Cardiac muscle cell (in vitro differentiated cells and primary cell): ENCODE measurements at places on chromosomes 3 and 15. TPM values are rescaled to one million over a fixed set of nuclear protein-coding genes. Genes with fewer than 3 reads are reported as not detected.

Gene CCR4
- polyA plus RNA-seq, result not detected in 2 replicates

DNA sequence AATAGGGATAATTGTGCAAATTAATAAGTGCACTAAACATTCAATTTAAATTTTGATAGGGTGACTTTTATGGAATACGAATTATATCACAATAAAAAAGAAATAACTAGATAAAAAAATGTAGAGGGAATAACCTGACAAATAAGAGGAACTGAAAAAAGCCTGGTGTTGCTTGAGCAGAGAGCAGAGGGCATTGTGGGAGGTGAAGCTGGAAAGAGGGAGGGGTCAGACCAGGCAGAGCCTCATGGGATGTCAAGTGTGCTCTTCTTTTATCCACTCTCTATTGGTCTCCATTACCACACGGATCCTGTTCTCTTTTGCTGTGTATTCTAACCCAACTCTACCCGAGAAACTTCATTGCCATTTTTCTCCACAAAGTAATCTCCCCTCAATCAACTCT, 264.0 kb upstream of the CRBN start:
- no peak for DNase-seq

DNA sequence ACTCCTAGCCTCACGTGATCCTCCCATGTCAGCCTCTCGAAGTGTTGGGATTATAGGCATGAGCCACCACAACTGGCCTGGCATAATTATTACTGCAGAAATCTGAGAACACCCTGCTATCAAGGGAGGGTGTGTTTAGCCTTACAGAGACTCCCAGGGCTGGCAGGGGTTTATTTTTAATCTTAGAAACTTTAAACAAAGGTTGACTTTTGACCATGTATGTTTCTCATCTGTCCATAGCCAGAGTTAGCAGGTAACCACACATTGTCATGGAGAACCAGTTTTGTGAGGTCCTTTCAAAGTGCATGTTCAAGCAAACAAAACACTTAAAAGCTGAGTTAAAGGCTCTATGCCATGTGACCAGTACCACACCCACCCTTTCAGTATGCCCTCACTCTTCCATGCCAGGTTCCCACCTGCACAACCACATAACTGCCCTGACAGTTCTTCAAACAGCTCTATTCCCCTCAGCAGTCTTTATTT, 11.1 kb downstream of the SIAH2 start:
- DNase-seq, result no peak

DNA sequence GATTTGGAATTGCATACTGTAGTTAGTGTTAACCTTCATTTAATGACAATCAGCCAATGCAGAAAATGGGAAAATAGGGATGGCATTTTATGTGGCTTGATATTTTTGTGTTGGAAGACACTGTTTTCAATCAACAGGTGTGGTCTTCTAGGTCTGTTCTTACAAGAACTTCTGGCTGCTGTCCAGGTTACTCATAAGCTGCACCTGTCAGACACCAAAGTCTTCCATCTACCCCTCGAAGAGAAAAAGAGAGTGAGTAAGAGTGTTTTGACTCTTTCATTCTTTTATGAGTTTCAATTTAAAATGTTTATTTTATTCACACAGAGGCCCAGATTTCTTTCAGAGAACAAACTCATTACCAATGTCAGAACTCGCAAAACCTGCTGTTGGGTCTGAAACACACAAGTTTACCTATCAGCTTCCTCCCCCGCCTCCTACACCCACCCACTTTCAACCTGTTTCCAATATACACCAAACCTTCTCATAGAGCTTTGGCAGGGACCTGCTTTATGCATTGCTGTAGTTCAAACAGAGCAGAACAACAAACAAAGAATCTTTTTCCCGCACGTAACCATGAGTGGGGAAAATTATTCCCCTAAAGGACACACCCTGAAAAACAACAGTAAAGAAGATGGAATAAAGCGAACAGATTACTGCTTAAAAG, 767.7 kb upstream of the ALCAM start:
- DNase-seq, result no peak

Gene TGM4
- polyA plus RNA-seq, result 0.84 TPM in 1 of 2 replicates, not detected in the other

- no peak for DNase-seq
Measured at GRCh38 chr3:73431183-73431900, 193.4 kb downstream of the PDZRN3 start.

Gene PRR20G
- polyA plus RNA-seq, result not detected in 2 replicates

Gene CNBP
- 448 and 619 TPM in 2 replicates for polyA plus RNA-seq

Gene GOLGA6B
- 0.32 TPM in 1 of 2 replicates, not detected in the other for polyA plus RNA-seq

GRCh38 chr3:14464141-14464465, 61.7 kb downstream of the SLC6A6 start:
- DNase-seq, result no peak

DNA sequence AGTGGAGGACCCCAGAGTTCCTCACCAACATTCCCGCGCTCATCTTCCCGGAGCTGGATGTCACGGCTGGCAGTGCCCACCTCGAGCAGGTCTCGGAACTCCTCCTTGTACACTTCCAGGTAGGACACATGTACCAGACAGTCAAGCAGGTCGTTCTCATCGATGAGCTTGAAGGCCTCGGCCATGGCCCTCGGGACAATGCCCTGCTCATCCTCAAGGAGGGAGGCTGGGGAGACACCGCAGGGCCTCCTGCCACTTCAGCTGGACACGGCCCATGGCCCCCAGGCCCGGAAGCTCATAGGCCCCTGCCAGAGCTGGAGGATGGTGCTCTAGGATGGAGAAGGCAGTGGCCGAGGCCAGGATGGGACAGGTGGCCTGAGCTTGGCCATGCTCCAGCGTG, 5.6 kb downstream of the KIF7 start:
- DNase-seq, result no peak

- no peak for DNase-seq
Measured at GRCh38 chr15:26029146-26029545, 166.0 kb upstream of the ATP10A start.

DNA sequence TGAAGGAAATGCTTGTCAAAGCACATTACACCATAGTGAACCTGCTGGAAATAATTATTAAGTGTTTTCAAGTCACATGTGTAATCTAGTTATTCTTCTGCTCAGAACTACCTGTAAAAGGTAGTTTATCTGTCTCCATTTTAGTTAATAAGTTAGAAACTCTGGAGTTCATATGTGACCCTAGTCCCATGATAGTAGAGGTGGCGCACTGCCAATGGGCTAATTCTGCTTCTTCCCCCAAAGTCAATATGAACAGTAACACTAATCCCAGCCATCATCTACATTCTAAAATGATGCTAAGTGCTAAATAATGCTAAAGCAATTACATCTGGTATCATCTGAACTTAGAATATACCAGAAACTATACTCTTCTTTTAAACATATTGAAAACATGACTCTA, 361.0 kb upstream of the NECTIN3 start:
- no peak for DNase-seq

GRCh38 chr3:149417174-149417573, 39.7 kb upstream of the TM4SF1 start:
- no peak for DNase-seq

GRCh38 chr3:89114841-89115223, 7.4 kb downstream of the EPHA3 start:
- no peak for DNase-seq

GRCh38 chr15:92502336-92502735, 108.7 kb downstream of the ST8SIA2 start:
- DNase-seq, result no peak

Gene LDHAL6B
- not detected in 2 replicates for polyA plus RNA-seq

DNA sequence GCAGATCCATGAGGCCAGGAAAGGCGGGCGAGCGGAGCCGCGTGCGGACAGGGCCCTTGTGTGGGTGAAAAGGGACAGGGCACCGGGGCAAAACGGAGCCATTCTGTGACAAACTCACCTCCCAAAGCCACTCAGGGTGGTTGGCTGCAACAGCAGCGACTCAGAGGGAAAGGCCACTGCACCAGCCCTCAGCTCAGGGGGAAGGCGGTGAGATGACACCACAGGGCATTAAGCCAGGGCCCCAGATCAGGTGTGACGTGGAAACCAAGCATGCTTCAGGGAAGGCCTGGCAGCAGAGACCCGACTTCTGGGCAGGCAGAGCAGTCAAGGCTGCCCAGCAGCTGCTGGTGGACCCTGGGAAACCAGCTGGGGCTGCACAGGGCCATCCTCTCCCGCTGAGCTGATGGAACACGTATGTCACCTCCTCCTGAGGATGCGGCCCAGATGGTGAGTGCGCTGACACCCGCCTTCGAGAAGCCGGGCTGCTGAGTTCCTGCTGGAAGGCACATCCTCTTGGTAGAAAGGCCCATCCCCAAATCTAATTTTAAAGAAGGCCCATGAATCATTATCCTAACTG, 82.3 kb downstream of the CHSY1 start:
- peak; percentile 28 for DNase-seq

GRCh38 chr3:44576613-44577012, 8.2 kb upstream of the ZNF660 start:
- no peak for DNase-seq

GRCh38 chr3:64355401-64355807, 130.1 kb upstream of the PRICKLE2 start:
- peak; percentile 24 for DNase-seq

GRCh38 chr3:99472385-99472784, 166.0 kb upstream of the COL8A1 start:
- no peak for DNase-seq

Gene SPG11
- 15.7 and 30.3 TPM in 2 replicates for polyA plus RNA-seq

- DNase-seq, result no peak
Measured at GRCh38 chr3:165078293-165078692, at the start of gene SI. Gene SI (minus strand): TSS chr3:165078496. CDS start chr3:165076012, 2,484 bp downstream.

DNA sequence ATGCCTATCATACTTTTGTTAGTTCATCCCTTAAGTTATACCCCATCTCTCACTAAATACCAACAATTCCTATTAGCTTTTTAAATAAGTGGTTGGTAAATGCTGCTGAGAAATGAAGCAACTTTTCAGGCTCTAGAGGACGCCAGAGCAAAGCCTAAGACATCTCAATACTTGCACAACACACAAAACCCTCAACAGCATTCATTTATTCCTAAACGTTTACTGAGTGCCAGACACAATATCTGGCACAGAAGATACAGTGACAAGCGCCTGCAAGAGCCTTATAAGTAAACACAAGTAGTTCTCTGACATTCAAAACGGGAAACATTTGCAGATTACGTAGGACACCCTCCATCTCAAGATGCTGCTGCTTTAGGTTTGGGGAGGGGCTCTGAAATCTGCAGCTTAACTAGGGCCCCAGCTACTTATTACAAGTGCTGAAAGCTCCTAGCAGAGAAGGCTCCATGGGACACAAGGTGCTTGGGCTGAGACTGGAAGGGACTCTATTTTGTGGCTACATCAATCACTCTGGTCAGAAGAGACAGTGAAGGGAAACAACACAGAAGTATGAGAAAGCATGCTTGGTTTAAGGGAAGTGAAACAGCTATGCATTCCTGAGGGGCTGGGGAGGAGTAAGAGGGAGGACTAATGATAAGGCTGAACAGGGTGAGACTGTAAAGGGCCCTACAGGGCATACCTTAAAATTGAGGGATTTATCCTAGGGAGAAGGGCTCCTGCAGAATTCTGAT, 311.3 kb downstream of the PLCL2 start:
- DNase-seq, result peak; percentile 29

DNA sequence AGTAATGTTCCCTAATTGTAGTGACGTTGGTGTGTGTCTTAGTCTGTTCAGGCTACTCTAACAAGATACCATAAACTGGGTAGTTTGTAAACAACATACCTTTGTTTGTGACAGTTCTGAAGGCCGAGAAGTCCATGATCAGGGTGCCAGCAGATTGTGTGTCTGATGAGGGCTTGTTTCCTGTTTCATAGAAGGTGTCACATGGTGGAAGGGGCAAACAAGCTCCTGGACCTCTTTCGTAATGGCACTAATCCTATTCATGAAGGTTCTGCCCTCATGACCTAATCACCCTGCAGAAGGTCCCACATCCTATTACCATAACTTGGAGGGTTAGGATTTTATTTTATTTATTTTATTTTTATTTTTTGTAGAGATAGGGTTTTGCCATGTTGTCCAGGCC, 11.1 kb downstream of the ATXN7 start:
- no peak for DNase-seq

GRCh38 chr3:194879991-194880939, 194.6 kb downstream of the FAM43A start:
- peak; percentile 88 for DNase-seq

Gene TM4SF18
- polyA plus RNA-seq, result not detected in 2 replicates

DNA sequence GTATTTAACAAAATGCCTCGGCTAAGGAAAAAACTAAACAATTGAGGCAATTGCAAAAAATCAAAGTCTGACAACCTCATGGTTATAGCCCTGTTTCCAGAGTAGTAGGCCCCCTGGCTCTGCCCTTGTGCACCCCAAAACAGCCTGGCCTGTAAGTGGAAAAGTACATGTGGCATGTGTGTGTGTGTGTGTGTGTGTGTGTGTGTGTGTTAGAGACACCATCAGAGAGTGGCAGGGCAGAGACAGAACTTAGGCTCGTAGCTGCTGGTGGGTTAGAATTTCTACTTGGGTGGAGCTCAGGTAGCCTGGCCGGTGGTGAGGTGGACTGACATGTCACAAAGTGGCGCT, 14.1 kb upstream of the AHSG start:
- no peak for DNase-seq

GRCh38 chr3:46114323-46114988, 87.2 kb upstream of the XCR1 start:
- DNase-seq, result peak; percentile 82

DNA sequence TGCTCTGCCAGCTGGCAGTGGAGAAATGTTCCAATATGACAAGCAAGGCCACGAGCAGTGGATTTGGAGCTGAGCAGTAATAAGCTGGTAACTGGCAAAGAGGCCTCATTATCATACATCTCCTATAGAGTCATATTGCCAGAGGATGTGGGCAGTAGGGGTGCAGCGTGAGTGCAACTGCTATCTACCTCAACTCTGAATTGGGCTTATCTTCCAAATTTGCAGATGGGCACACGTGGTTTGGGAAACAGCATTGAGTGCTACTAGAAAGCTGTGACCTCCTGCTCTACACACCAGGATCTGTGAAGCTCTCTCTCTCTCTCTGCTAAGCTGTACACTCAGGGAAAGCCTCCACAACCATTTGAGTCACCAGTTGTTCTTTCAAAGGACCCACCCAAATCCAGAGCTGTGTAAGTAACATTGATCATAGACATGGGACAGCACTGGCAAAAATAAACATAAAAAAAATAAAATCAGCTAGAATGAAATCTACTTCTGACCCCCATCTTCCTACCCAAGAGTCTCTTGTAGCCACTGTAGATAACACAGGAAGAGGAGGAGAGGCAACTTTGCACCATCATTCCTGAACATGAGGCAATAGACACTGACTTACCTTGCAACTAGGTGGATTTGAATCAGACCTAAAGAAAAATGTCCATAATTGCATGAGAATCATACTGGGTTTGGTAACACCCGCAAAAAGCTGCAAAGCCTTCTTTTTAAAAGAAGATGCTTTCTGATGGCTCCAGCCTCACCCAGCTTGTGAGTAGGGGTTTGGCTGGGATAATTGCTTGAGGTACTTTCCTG, 82.9 kb upstream of the THBS1 start:
- no peak for DNase-seq

DNA sequence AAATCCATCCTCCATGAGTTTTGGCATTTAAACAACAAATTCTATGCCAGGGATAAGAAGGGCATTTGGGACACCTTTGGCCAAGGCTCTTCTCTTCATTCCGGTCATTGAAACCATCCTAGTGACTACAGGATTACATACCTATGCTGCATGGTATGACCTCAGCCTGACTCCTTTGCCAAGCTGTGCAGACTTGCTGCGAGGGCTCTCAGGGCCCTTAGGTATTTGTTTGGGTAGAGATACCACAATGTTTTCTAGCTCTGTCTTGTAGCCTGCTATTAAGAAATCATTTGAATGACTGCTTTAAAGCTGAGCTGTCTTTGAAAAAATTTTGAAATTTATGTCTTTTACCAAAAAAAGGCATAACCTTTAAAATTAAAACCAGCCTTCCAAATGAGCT, 749.8 kb upstream of the SGO1 start:
- DNase-seq, result no peak

Gene TOP2B
- polyA plus RNA-seq, result 108 and 119 TPM in 2 replicates

GRCh38 chr15:77021803-77022381, 27.0 kb downstream of the PSTPIP1 start:
- DNase-seq, result peak; percentile 68

- peak; percentile 76 for DNase-seq
Measured at GRCh38 chr15:71329497-71330260, 214.4 kb downstream of the THSD4 start.
